ENCODE measurements at places on chromosomes 3 and 15.

DNA sequence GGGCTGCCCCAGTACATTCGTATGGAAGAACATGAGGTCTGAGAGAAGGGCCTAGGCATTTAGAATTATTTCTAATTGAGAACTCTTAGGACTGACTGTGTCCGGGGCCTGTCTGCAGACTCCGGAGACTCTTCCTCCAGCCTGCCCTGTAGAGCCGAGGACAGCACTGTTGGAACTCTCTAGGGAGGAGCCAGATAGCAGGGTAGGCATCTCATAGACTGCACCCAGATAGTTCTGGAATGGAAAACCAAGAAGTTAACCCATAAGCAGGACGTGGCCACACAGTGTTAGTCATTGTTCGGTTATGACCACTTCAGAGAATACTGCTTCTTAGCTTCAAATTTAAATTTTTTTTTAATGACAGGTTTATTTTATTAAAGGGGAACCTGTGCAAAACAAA lies 59.5 kb downstream of the SNRK start:
- DNase-seq, result peak; percentile 76

GRCh38 chr3:16848007-16848406 lies 36.7 kb upstream of the PLCL2 start:
- no peak for DNase-seq

DNA sequence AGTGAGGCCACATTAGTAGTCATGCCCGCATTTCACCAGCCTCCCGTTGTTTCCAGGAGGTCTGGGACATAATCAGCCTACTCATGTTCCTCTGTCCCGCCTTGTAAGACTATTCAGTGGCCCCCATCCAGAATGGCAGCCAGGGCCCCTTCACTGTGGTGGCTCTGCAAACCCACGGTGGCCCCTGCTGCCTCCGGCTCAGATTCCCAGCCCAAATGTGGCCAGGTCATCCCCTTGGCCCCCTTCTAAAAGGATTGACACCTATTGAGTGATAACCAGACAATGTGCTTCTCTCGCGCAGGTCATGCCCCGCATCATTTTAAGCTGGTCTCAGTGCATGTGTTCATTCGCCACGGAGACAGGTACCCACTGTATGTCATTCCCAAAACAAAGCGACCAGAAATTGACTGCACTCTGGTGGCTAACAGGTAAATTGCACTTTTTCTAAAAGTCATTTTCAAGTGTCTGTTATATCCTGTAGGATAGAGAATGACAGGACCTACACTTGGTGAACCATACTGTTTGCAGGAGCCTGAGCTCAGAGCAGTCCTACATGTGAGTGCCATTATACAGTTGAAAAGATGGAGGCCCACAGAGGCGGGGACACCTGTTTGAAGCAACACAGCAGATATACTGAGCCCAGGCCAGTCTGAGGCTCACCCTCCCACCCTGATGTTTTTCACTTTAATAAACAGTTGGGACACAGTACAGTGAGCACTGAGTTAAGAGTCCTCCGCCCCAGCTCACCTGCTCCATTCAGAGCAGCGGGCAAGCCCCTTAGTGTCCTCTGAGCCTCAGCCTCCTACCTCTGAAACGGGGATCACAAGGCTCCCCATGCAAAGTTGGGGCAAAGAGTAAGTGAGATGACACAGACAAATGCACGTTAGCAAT lies 47.7 kb downstream of the PXYLP1 start:
- DNase-seq, result peak; percentile 51

DNA sequence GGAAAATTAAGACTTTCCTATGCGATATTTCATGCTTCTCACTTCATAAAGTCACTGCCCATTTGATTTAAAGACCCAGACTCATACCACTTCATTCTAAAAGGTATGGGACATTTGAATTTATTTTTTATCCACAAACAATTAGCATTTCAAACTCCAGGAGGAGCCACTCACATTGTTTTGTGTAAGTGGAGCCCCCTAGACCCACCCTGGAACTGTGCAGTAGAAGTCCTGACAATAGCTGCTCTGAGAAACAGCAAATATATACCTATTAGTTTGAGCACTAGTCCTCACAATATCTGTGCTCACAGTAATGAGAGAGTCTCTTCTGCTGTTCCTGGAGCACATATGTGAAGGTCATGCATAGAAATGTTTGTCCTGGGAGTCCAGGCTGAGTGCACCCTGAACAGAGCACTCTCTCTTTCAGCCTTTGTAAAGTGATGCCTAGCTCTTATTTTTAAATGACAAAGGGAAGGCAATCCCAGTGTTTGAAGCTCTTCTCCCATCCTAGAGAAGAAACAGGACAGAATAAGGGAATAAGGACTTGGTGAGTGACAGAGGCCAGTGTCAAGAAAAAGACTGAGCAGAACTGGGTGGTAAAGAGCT lies 127.5 kb upstream of the STRIT1 start:
- no peak for DNase-seq

DNA sequence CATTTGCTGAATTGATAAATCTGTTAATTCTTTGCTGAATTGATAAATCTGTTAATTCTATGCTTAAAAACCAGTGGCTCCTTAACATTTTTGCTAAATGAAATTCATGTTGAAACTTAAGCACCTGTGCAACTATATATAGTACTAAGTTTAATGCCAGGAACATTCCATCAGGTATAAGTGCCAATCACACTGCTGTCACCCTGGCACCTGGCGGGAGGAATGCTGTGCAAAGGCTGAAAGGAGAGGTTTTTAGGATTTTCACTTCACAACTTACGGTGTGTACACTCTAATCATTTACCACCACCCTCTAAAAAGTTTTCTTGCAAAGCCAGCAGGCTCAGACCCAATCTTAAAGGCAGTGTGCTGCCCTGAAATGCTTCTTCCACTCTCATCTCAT lies 33.5 kb upstream of the MYO5C start:
- no peak for DNase-seq

DNA sequence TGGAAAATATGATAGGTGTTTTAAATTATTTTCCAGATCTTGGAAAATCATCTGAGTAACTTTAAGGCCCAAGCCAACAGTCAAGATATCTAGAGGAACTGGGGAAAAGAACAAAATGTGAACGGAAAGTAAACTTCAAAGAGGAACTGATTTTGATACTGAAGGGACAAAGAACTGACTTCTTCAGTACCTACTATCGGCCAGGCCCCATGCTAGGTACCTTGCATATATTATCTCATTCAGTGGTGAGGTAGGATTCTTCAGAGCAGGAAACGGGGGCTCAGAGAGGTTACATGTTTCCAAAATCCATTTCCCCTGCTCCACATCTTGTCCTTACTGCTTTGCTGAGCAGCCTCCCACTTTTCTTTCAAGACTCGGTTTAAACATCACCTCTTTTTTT lies 9.8 kb upstream of the ZNF710 start:
- DNase-seq, result no peak

DNA sequence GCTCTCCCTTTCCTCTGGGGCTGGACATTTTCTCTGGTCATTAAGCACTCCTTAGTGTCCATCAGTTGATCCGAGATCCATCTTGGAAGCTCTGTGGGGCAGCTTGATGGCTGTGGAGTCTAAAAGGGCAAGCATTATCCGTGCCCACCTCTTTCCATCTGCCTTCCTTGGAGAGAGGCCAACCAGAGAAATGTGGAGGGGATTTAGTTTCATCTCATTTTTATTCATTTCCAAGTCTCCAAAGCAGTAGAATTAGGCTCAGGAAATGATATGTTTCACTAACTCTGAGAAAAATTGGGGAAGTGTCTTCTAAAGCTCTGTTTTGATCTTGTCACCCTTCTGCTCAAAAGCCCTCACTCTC lies 95.9 kb upstream of the KLHL25 start:
- no peak for DNase-seq

DNA sequence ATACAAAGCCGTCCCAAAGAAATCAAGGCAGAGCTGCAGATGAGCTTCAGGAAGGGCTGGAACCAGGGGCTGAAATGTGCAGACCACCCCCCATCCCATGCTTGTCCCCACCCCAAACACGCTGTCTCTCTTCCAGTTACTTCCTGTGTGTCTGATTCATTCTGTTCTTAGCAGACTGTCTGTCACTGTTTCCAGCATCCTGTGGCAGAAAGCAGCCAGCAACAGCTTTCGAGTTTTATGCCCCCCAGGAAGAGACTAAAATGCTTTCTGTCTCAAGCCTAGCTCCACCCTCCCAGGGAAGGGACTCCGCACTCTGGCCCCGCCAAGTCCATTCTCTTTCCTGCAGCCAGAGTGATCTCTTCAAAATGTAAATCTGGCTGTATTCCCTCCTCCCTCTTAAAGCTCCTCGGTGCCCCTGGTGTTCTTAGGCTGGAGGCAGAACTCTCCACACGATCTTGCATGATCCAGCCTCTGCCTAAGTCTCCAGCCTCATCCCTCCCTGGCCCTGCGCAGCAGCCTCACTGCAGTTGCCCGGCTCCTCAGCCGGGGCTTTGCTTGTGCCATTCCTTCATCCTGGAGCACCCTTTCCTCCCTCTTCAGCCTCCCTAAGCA lies 41.5 kb downstream of the HRH1 start:
- DNase-seq, result peak; percentile 43

DNA sequence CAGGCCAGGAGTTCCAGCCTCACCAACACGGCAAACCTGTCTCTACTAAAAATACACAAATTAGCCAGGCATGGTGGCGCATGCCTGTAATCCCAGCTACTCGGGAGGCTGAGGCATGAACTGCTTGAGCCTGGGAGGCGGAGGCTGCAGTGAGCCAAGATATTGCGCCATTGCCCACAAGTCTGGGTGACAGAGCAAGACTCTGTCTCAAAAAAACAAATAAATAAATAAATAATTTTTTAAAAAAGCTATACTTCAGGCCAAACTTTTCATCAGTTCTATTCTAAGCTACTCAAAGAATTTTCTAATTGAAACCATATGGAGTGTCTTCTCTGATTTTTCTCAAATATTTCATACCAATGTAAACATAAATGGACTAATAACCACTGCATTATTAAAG lies 43.5 kb downstream of the PHC3 start:
- DNase-seq, result no peak

- no peak for DNase-seq
Measured at GRCh38 chr3:45795882-45796765, at the start of gene SLC6A20. SLC6A20 (minus strand) TSS chr3:45796536; CDS start chr3:45796419, 117 bp downstream.

DNA sequence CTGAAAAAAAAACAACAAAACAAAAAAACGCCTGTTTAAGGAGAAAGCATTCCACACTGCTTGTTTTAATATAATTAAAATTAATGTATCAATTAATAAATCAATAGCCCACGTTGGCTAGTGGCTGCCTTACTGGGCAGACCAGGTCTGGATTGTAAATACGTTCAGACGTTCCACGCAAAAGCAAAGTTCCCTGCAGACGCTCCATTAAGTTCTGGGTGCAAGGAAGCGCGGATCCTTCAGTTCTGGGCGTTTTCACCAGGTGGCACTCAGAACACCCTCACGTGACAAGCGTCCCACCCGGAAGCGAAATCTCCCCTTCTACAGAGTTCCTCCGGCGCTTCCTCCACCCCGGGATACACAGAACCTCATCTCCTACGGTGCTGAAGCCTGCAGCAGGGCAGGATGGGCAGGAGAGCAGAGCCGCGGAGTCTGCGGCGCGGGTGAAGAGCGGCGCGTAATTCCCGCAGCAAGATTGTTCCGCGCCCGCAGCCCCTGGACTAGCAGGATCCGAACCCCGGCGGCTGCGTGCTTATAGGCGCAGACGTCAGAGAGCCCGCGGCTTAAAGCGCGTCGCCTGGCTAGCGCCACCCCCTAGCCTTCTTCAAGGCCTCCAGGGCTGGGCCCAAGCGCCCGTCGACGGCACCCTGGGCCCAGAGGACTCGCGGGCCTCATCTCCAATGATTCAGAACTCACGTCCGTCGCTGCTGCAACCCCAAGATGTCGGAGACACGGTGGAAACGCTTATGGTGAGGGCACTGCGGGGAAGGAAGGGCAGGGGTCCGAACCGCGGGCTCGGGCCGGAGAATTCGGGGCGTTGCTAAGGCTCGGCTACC lies at the start of gene SLC25A38:
Gene SLC25A38 (plus strand): TSS at position 326 of the 836 bp plus-strand sequence. CDS start 355 bp downstream, at position 681.
- DNase-seq, result peak; percentile 85

- no peak for DNase-seq
Measured at GRCh38 chr3:98869391-98869790, 32.1 kb downstream of the DCBLD2 start.

DNA sequence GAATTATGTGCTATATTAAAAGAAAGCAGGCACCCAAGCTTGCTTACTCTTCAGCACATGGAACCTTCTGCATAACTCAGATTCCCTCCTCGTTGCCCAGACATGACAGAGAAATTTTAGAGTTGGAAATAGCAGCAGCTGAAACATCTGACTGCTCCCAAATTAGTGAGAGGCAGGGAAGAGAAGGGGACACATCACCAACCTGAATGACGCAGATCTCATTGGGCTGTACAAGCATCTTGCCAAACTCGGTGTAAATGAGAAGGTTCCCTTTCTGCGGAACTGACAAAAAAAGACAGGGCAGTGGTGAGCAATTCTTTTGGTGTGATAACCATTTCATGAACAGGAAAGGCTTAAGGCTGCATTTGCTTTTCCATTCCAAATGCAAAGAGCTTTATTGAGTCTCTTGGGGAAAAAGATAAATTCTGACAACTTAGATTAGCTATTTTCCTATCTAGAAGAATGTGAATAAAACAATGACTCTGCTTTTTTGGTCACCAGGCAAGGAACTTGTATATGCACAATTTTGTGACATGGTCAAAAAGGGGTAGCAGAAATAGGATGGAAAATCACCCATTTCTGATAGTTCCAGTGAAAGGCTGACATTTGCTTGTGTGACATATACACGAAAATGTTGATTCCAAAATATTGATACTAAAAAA lies 35.1 kb downstream of the HGD start:
- DNase-seq, result peak; percentile 52

DNA sequence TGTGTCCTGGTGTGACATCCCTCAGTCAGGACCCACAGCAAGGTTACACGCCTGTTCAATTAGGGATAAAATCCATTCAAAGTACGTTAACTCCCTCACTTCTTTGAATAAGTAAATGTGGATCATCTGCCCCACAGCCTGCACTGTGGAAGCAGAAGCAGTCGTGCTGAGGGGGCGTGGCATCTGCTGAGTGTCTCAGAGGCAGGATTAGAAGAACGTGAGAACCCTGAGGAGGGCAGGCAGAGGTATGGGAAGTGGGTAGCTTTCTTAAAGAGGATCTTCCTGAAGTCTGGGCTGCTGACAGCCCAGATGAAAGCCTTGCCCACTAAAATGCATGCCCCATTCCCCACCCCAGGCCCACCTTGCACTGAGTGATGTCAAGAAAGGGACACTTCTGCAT lies 28.5 kb downstream of the CRABP1 start:
- no peak for DNase-seq

GRCh38 chr3:129305592-129306091 lies 27.0 kb downstream of the HMCES start:
- no peak for DNase-seq

DNA sequence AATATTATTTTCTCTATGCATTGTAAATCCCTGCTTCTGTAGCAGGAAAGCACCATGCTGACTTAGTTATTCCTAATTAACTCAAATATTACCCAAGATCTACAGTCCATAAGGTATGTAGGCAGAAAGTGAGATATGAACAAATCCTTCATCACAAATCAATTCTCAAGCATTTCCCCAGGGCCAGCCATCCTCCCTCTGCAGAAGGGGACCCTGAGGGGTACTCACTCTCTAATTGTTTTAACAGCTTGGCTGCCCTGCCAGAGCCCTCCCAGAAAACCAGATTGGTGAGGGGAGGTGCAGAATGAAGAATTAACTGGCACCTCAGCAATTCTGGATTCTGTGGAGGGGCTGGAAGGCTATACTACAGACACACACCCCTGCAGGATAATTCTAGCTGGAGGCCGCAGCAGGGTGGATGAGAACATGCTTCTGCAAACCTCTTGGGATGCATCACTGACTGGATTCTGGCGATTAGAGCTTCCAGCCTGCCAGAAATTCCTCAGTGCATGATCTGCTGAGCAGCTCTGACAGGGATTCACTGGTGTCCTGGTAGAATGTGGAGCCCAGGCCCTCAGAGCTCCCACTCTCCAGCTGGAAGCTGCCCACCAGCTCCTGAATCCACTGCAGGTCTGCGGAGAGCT lies 88.6 kb upstream of the HERC1 start:
- DNase-seq, result no peak

All from myocyte (in vitro differentiated cells).